ENCODE measurements at places on chromosomes 16 and 17.
A peak's percentile ranks its signal among the peaks of the same experiment; 100 is the strongest.

- DNase-seq: no peak
Observed at GRCh38 chr17:7587420-7588151, 2.3 kb downstream of the SOX15 start.

GRCh38 chr17:1123921-1124715 lies 55.7 kb downstream of the ABR start:
- no peak for DNase-seq

DNA sequence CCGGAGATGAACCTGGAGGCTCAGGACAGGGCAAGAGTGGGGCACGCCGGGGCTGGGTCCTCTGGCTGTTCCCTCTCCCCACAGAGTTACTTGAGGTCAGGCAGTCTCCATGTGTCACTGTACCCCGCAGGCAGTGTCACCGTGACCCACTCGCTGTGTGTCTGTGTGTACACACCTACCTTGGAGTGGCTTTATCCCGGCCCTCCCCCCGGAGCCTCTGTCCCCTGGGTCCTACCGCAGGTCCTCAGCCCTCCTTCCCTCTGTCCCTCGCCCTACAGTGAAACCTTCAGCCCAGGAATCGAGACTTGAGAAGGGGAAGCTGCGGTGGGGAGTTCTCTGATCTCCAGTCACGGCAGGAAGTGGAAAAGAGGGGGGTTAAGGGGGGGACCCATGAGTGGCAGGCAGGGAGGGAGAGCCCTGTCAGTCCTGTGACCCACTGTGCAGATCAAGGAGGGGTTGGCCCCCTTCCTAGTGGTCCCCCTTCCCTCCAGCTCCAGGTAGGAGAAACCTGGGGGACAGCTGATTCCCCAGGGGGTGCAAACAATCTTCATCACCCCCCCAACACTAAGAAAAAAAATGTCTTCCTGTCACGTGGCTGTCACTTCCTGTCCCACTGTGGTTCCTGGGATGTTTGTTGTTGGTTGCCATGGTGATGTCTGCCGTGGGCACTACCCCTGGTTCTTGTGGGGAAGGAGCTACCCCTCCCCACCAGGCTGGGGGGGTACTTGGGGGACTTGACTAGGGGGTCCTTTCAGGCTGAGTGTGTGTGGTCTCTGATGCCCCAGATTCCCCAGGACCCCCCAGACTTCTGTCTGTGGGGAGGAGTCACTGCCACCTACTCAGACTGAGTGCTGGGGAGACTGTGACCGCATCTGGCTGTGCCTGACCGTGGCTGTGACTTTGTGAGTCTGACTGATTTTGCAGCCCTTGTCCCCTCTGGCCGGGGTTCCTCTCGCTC lies 13.7 kb downstream of the RARA start:
- DNase-seq: peak; percentile 94

GRCh38 chr17:75087182-75087557 lies 584 bp upstream of the SLC16A5 start:
- DNase-seq: no peak

DNA sequence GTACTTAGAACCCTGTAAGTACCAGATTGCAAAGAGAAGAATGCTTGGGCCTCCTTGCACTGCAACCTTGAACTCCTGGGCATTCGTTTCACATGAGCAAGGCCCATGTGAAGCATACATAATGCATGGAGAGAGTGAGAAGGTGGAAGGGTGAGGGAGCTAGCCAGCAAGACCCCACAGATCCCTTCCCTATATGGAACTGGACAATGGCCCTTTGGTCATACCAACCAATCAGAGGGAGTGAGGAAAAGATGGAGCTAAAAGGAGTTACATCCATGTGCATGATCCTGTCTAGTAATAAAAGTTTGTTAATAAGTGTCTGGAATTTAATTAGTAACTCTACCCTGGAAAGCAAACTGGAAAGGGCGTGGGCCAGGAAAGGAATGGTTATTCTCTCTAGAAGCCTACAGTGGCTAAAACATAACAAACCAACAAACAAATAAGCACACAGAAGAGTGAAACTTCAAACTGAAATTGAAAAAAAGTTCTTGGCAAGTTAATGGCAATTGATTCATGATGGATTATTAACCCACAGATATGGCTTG lies 29.6 kb downstream of the DNAH3 start:
- DNase-seq: no peak

DNA sequence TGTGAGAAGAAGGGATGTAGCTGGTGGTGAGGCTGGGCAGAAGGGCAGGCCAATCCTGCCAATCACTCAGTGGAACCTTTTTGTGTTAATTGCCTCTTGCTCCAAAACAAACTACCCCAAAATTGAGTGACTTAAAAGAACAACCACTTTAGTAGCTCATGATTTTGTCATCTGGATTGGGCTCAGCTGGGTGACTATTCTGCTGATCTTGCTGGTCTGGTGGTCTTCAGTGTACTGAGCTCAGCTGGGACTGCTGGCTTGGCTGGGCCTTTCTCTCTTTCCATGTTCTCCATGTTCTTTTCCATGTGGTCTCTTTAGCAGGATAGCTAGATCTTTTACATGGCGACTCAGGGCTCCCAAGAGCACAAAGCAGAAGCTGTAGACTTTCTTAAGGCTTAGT lies 37.7 kb upstream of the SDK2 start:
- DNase-seq: no peak

DNA sequence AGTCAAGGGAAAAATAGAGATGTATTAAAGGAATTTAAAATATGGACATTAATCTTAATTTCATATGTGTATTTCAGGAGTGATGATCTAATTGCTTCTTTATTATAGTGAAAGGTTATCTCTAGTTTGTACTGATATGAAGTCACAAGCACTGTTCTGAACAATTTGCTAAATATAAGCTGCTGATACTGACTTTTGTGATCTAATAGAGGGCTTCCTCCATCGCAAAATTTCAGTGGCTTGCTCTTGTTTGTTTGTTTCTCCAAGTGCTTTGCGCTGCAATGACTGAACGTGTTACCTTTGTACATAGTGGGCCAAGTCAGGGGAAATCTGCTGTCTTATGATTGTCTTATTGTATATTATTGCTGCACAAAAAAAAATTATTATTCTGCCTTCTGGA lies 307.0 kb downstream of the KCNJ2 start:
- no peak for DNase-seq

GRCh38 chr17:60598001-60598736 lies 1.8 kb upstream of the PPM1D start:
- no peak for DNase-seq

- no peak for DNase-seq
Observed at GRCh38 chr17:77212833-77213777, 72.3 kb downstream of the SEC14L1 start.

DNA sequence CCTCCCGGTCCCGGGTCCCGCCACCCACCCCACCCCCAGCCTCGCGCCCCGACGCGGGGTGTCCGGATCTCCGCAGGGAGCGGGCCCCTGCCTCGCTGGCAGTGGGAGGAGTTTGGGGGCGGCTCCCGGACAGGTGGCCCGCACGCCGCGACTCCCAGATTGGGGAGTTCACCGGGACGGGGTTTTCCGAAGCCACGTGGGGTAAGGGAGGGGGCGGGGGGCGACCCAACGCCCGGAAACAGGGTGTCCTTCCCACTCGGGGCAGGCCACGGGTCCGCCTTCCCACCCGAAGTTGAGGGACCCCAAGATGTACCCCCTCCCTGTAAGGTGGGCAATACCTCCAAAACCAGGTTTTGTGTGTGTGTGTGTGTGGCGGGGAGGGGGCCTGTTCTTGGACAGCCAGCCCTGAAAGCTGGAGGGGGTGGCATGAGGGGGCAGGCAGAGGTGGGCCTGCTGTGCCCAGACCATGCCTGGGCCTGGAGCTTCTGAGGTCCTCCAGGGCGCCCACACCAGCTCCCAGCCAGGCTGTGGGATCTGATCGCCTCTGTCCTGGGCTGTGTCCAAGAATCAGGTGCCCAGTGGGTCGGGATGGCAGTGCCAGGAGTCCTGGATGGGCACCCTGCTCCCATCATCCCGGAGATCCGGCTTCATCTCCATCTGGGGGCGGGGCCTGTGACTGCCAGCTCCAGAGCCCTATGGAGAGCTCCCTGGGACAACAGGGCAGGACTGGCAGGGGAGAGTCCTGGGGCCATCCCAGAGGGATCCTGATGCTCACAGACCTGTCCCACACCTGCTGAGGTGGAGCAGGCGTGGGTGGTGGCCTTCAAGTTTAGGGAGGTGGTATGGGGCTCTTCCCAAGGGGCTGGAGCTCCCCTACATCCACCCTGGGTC lies 767 bp downstream of the SYNGR2 start:
- no peak for DNase-seq

DNA sequence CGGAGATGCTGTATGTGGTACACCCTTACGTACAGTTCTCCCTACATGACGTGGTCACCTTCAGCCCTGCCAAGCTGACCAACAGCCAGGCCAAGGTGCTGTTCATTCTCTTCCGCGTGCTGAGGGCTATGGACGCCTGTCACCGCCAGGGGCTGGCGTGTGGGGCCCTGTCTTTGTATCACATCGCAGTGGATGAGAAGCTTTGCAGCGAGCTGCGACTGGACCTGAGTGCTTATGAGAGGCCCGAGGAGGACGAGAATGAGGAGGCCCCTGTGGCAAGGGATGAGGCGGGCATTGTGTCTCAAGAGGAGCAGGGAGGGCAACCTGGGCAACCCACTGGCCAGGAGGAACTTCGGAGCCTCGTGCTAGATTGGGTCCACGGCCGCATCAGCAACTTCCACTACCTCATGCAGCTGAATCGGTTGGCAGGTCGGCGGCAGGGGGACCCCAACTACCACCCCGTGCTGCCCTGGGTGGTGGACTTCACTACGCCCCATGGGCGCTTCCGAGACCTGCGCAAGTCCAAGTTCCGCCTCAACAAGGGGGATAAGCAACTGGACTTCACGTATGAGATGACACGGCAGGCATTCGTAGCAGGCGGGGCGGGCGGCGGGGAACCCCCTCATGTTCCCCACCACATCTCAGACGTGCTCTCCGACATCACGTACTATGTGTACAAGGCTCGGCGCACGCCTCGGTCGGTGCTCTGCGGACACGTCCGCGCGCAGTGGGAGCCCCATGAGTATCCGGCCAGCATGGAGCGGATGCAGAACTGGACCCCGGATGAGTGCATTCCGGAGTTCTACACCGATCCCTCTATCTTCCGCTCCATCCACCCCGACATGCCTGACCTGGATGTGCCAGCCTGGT lies 1.4 kb downstream of the WDR81 start:
- no peak for DNase-seq

- peak; percentile 22 for DNase-seq
Observed at GRCh38 chr17:79741751-79742588, 11.2 kb downstream of the ENPP7 start.

DNA sequence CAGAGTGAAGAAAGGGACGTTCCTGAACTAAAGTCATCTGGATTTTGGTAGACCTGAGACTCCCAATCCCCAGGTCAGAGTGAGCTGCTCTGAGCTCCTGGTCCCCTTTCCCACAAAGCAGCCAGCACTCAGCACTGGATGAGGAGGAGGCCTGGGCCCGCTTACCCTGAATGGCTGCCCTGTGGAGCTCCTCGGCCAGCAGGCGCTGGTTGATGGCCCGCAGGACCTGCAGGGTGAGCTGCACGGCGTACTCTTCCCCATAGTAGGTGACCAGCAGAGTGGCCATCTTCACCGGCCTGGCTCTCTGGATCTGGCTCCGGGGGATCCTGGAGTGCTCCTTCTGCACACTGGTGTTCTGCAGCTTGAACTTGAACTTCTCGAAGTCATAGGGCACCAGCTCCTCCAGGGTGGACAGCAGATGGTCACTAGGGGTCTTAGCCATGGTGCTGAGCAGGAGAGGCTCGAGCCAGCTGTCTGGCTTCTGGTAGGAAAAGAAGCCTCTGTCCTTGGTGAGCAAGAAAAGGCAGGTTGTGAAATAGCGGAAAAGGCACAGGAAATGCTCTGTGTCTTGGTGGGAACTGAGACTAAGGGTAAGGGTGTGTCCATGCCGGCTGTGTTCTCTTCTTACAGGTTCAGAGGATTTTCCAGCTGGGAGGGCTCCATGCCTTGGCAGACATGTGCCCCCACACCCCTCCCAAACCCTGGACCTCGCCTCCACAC lies at the start of gene MEFV:
Gene MEFV (minus strand): TSS at position 488 of the 720 bp plus-strand sequence. CDS start 46 bp downstream, at position 442.
- no peak for DNase-seq

GRCh38 chr17:27743281-27743885 lies 56.9 kb downstream of the NOS2 start:
- no peak for DNase-seq

GRCh38 chr17:68260051-68260762 lies 12.4 kb downstream of the AMZ2 start:
- DNase-seq: no peak

GRCh38 chr16:68046106-68046505 lies 23.0 kb downstream of the DUS2 start:
- DNase-seq: no peak

GRCh38 chr17:44982113-44982702 lies 14.1 kb upstream of the C1QL1 start:
- no peak for DNase-seq

- DNase-seq: no peak
Observed at GRCh38 chr17:28466521-28467048, 6.9 kb upstream of the SLC13A2 start.

DNA sequence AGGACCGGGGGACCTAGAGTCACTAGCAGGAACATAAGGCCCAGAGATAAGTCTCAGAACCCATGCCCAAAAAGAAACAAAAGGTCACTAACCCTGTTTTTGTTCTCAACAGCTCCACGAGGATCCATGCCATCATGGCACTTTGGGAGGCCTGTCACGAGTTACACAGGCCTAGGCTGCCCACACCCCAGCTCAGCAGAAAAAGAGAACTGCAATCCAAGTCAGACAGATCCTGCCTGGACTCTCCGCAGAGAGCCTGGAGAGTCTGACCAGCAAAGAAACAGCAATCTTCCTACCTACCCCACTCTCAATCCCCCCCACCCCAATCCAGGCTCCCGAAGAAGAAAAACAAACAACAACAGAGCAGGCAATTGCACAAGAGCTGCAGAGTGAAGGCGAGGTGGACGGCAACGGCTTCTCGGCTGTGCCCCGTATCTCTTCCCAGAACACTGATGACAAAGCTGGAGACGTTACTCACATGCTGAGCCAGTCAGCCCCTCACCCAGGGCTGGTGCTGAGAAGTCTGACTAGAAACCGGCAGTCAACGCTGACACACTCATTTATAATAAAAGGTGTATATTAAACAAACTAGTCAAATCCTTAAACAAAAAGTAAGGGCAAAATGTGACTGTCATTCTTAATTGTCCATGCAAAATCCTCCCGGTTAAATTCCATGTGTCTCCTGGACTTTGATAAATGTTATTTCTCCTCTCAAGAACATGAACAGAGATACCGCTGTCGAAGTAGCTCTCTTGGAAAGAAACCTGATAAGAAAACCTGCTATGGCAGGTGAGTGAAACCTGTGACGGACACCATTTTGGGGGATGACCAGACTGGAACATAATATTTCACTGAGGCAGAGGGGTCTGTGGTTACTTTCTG lies 89.3 kb downstream of the SMG6 start:
- no peak for DNase-seq

DNA sequence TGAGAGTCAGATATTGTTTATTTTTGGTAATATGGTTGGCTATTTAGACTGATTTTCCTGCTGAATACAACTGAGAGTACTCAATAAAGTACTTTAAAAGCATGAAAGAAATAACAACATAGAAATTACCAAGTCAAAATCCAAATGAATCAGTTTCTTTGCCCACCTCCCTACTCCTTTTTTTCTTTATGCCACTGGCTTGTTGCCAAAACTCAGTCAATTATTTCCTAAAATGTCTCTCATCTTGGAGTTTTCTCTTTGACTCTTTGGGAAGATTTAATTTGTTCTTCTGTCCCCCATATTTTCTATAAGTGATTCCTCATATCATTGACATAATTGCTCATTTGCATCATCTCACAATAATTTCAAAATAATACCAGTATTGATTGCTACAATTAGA lies 2.6 kb upstream of the OMG start:
- no peak for DNase-seq

GRCh38 chr16:69599731-69600130 lies 34.0 kb downstream of the NFAT5 start:
- DNase-seq: no peak

Measured in Jurkat, Clone E6-1 (cell line).